ENCODE measurements at places on chromosomes 2 and 18.

- DNase-seq = no peak
Observed at GRCh38 chr18:75221897-75222296, 11.3 kb downstream of the TSHZ1 start.

- DNase-seq = no peak
Observed at GRCh38 chr2:235505181-235505741, 11.4 kb downstream of the AGAP1 start.

DNA sequence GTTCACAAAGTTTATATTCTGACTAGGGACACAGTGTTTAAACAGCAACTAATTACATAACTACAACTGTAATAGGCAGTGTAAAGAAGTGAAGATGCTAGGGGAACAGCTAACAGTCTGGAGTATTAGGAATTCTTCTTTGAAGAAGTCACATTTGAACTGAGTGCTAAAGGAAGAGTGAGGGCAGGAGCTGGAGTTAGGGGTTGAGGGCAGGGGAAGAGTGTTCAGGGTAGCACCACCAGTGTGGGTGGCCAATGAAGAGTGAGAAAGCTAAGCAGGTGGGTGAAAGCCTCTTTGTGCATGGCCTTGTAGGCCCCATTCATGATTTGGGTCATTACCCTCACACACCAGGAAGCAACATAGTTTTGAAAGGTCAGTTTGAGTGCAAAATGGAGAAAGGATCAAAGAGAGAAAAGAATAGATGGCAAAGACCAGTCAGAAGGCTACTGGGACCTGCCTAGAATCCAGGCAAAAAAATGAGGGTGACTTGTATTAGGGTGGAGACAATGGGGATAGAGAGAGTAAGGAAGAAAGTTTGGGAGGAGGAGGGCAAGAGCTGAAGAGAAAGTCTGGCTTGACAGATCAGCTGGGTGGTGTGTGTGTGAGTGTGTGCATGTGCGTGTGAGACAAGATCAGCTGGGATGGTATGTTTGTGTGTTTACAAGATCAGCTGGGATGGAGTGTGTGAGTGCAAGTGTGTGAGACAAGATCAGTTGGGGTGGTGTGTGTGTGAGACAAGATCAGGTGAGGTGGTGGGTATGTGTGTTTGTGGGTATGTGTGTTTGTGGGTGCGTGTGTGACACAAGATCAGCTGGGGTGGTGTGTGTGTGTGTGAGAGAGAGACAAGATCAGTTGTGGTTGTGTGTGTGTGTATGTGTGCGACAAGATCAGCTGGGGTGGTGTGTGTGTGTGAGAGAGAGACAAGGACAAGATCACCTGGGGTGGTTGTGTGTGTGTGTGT, 43.6 kb upstream of the AGPS start:
- DNase-seq = no peak

DNA sequence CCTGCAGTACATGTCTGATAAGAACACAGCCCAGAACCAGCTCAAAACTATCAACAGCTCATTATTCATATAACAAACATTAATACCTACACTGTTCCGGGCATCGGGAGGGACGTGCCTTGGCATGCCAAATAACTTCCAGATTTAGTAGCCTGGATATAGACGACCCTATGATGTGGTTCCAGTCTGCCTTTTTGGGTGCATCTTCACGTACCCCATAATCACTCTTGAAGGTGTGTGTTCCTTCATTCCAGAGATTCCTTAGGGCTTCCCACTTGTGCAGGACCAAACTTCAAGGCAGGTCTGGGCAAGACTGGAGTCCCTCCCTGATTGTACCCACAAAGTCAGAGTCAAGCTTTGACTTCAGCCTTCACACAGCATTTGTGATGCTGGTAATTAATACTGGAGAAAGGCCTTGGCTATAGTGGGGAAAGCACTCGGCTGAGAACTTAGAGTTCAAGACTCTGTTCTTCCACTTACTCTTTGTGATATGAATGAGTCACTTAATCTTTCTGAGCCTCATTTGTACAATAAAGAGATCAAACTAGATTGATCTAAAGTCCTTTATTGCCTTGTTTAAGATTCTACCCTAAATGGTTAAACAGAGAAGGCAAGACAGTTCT, 27.7 kb upstream of the SPATS2L start:
- no peak for DNase-seq

GRCh38 chr2:11679486-11680181, 9.6 kb upstream of the NTSR2 start:
- DNase-seq = no peak

- no peak for DNase-seq
Observed at GRCh38 chr2:72863046-72863445, 24.2 kb upstream of the SPR start.

DNA sequence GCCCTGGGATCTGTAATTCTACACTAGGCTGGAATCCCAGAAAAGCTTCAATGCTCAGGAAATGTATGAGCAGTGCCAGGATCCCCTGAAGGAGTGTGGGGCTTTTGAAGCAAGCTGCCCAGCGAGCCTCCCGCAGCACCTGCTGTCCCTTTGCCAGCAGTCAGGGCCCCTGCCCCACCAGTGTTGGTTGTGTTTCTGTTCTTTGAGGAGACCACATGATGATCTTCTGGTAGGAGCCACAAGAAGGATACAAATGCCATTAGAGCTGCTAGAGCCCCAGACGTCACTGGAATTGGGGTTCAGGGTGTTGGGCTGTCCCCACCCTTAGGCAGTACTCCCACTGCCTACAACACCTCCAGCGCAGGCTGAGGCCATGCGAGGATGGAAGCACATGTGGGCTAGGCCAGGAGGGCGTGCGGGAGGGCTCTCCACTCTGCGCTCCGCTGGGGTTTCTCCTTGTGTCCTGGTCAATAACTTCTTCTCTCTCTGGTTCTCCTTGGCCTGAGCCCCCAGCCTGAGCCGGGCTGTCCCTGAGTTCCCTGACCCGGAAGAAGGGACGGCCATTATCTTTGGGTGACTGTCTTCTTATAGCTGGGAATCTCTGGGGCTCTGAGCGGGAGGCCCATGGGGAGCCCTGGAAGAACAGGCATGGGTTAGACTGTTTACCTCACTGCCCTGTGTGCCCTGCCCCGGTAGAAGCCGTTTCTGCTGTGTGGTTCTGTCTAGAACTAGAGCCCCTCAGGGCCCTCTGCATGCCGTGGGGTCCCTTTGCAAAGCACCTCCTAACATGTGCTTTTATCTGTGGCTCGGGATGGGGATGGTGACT, 73.9 kb downstream of the LRRFIP1 start:
- no peak for DNase-seq

GRCh38 chr2:9373047-9373446, 50.3 kb downstream of the ITGB1BP1 start:
- no peak for DNase-seq

- DNase-seq = peak; percentile 28
Observed at GRCh38 chr2:200081236-200081635, 125.9 kb downstream of the MAIP1 start.

DNA sequence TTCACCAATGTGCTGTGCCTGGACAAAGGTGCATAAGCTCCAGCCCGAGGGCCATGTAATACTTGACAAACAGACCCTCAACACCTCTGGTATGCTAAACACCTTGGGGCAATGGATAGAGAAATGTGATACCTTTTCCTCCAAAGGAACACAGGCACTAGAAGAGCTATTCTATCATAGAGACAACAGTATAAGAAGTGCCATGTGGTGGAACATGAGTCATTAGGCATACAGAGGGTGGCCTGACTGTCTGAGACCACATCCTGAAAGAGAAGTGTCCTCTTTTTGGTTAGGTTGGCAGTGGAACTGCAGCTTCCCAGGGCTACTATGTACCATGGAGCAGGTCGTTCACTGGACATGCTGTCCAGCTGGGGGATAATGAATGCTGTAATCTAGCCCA, 153.9 kb downstream of the INSIG2 start:
- no peak for DNase-seq

DNA sequence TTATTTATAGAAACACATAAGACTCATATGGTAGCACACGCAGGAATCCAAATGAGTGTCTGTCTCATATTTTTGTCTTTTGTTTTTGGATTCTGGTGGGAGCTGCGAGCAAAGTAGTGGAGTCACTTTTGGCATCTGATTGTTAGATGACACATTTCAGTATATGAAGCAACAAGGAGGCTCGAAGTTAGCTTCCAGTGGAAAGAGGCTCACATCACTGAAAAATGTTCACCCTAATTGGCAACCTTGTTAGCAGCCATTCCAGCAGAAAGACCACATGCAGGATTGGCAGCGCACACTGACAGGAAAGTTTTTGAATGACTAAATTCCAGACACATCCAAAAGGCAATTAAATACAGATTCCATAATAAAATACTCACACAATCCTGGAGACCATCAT, 87.4 kb downstream of the MYT1L start:
- no peak for DNase-seq

- no peak for DNase-seq
Observed at GRCh38 chr18:79781331-79781941, 16.3 kb upstream of the KCNG2 start.

GRCh38 chr2:100248044-100248330, 74.3 kb downstream of the LONRF2 start:
- no peak for DNase-seq

DNA sequence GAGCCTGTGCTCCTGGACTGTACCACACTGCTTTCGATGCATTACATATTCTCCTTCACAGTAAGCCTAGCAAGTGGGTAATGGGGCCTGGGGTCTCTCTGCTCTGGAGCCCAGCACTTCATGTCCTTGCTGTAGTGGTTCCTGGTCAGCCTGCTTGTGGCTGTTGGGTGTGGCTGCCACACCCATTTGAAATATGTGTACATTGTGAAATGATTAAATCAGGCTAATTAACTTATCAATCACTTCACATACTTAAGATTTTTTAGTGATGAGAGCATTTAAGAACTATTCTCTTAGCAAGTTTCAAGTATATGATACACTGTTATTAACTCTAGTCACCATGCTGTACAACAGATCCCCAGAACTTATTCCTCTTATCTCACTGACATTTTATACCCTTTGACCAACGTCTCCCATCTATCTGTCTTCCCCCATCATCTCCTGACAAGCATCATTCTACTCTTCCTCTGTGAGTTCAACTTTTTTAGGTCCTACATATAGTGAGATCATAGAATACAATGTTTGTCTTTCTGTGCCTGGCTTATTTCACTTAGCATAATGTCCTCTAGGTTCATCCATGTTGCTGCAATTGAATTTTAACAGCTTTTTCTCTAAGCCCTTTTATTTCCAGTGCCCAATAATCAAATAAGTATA, 92.1 kb downstream of the LYPD6 start:
- no peak for DNase-seq

GRCh38 chr2:37601569-37601968, 69.9 kb downstream of the CDC42EP3 start:
- no peak for DNase-seq

DNA sequence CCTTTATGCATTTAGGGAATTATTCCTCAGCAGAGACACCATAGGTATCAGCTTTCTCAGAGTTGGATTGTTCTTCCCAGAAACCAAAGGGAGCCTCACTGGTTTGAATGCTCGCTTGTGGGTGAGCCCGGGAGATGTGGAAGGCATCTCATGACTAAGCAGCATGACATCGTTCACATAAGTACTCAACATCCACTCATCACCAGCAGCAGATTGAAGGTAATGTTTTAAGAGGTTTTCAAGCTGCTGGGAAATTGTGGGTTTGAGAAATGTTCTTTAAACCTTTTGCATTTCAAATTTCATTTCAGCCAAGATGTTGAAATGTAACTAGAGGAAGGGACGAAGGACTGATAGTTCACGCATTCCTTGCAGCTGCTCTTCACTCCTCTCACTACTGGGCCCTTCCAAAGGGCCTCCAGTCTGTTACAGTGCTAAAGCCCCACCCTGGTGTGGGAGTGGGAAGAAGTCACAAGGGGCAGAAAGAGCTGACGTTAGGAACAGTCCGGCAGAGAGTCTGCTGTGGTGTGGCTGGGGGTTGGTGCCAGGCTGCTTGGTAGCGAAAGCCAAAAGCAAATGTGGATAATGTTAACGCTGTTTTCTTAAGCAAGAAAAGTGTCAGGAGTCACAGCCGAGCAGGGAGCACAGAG, 324.5 kb upstream of the EPHA4 start:
- no peak for DNase-seq

DNA sequence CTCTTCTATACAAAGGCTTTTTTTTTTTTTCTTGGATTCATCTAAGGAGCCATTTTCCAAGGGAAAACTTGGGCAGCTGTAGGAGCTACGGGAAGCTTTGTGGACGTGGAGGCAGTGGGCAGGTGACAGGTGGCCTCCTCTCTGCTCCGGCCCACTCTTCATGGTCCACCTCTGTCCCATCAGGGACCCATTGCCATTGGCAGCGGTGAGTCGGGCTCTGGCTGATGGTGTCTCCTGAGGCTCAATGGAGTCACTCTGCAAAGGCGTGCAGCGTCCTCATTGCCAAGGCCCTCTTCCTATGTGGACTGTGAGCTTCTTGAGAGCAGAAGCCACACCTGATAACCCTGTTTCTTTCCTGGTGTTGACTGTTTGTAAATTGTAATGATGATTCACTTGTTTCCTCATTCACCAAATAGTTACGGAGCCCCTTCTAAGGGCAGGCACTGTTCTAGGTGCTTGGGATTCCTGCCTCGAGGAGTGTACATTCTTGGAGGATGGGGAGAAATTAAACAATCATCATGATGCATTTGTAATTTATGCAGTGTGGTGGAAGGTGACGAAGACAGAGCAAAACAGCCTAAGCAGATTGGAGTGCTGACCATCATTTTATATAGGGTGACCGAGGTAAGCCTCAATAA, 240.3 kb upstream of the HS6ST1 start:
- DNase-seq = no peak

GRCh38 chr18:54806526-54806925, 21.8 kb upstream of the RAB27B start:
- DNase-seq = no peak

DNA sequence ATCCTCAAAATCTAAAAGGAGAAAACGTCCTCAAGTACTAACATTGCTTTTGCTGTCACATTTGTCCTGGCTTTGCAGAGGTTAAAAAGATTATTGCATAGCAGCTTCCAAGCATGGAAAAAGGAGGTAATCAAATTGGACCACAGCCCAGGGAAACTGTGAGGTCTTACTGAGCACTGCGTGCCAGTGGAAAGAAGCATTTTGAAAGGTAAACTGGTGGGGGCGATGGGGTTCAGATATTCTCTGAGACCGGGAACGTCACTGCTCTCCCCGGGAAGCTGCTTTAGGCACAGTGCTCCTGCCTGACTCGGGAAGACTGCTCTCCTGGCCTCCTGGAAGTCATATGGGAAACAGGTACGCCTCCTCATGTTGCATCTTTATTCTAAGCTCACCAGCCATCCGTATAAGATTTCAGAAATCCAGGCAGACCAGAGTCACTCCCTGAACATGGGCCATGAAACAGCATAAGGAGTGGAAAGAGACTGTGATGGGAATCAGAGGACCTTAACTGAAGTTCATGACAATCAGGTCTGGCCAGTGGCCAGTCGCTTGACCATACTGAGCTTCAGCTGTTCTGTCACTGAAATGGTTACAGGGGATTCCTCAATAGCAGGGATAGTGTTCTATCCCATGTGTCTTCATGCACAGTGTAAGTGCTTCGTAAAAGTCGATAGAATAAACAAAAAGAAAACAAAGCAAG, 284.1 kb downstream of the TRIB2 start:
- no peak for DNase-seq

Measured in iPS DF 19.7 (cell line).